ENCODE measurements at places on chromosomes 12 and 14.
A peak's percentile ranks its signal among the peaks of the same experiment; 100 is the strongest.

GRCh38 chr14:96757456-96757855, 39.7 kb upstream of the VRK1 start:
- DNase-seq, result no peak

DNA sequence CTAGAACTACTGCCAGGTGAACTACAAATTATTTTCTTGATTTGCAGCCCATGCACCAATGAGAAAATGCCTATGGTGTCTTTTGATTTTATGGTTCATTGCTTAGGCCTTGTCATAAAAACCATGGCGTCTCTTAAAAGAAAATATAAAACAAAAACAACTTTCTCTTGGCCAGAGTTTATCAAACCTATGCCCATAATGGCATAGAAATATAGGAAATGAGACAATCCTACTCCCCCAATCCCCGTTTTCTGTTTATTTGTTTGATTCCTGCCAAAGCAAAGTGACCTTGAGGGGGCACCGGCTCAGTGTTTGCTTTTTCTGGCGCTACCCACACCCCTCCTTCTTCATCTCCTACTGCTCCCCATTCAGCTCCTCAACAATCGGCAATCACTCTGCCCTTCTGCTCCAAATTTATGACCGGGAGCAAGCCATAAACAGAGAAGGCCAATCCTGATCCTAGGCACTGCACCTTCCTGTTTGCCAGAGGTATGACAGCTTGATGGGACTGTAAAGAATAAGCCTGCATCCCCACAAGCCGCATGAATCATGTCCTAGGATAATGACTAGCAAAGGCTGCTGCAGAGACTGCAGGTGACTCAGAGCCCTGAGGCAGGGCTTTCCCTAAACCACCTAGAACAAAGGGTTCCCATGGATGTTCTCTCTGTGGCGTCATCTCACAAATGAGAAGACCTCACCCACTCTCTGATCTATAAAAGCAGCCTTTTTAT, 874.9 kb downstream of the NRXN3 start:
- DNase-seq, result peak; percentile 14

GRCh38 chr14:71734885-71735284, 197.3 kb upstream of the RGS6 start:
- no peak for DNase-seq

DNA sequence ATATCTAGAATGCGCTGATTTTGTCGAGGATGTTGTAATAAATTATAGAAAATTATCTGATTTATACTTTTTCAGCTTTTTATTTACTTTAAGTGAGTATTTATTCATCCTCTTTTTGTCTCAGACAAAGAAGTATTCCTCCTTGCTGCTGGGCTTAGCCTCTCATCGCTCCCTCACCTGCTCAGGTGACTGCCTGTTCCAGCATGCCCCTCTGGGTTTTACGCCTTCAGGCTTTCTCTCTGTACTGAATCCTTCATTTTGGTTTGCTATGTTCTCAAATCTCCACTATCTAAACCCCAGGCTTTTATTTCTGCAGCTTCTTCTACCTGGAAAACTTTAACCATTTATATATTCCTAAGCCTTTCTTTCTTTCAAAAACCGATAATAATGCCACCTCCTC, 1650.9 kb upstream of the SEL1L start:
- no peak for DNase-seq

GRCh38 chr12:66713984-66714383, 35.1 kb upstream of the GRIP1 start:
- DNase-seq, result no peak

GRCh38 chr12:97260786-97261185, 201.8 kb upstream of the RMST start:
- DNase-seq, result no peak

DNA sequence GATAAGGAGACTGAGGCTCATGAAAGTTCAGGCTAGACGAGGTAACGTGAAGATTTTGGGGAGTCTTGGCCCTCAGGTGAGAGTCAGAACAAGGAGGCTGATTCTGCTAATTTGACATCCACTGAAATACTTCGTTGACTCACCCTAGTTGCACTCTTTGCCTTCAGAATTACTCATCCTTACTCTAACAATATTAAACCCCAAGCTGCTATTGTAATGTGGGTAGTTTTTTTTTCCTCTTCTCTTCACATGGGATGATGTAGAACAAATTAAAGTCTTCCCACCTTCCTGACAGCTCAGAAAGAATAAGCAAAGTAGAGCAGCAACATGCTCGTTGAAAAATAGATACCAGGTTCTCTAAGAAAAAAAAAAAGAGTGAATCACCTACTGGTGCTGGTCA, 22.0 kb upstream of the SRRM4 start:
- no peak for DNase-seq
